ENCODE measurements at places on chromosomes 5 and 9. TPM values are rescaled to one million over a fixed set of nuclear protein-coding genes. Genes with fewer than 3 reads are reported as not detected.

The AGXT2 gene
- total RNA-seq: not detected

The C5orf58 gene
- total RNA-seq: not detected

The RLN1 gene
- total RNA-seq: not detected

The ORM2 gene
- total RNA-seq: not detected

Data from A549 treated with ZK216348 at 1 μM for 4 hours (cell line).